ENCODE measurements at places on chromosomes 12 and 14. TPM values are rescaled to one million over a fixed set of nuclear protein-coding genes. Genes with fewer than 3 reads are reported as not detected.

GRCh38 chr12:25690996-25691864 is 138.1 kb upstream of the LMNTD1 start:
- DNase-seq, result no peak
- no peaks in the 10 kb centered on the region for H3K4me1 ChIP-seq
- no peak overlapping the region for H3K4me3 ChIP-seq
- H3K27me3 ChIP-seq, result no peaks in the 10 kb centered on the region
- no peaks in the 10 kb centered on the region for H3K36me3 ChIP-seq

GRCh38 chr14:52049721-52050588 is 18.9 kb downstream of the NID2 start:
- H3K4me1 ChIP-seq, result peaks cover under 1% of the 10 kb centered on the region
- H3K4me3 ChIP-seq, result no peak overlapping the region
- no peak for DNase-seq
- H3K27ac ChIP-seq, result no peak overlapping the region
- no peaks in the 10 kb centered on the region for H3K27me3 ChIP-seq
- H3K36me3 ChIP-seq, result no peaks in the 10 kb centered on the region

DNA sequence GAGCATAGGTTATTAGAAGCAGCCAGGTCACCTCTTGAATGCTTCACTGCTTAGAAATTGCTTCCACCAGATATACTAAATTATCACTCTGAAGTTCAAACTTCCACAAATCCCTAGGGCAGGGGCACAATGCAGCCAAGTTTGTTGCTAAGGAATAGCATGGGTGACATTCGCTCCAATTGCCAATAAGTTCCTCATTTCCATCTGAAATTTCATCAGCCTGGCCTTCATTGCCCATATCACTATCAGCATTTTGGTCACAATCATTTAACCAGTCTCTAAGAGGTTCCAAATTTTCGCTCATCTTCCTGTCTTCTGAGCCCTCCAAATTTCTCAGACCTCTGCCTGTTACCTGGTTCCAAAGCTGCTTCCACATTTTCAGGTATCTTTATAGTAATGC is 356.1 kb downstream of the DAD1 start:
- no peak for DNase-seq
- no peak overlapping the region for H3K27ac ChIP-seq
- no peaks in the 10 kb centered on the region for H3K4me1 ChIP-seq
- no peaks in the 10 kb centered on the region for H3K36me3 ChIP-seq
- H3K4me3 ChIP-seq, result no peak overlapping the region
- H3K27me3 ChIP-seq, result no peaks in the 10 kb centered on the region

DNA sequence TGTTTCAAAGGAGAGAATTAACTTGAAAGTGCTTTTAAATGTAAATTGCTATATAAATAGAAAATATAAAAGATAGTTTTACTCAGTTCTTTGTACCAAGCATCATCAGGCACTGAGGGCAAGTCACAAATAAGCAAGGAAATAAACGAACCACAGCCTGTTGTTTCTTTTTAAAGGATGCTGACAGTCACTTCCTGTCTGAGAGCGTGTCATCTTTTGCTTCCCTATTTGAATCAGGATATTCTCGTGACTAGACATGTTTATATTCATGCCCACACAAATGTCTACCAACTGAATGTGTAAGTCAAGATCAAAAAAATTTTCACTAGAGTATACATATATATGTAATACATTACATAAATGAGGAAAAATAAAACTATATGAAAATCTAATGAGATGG is 31.4 kb upstream of the SLC2A13 start:
- H3K4me3 ChIP-seq, result no peak overlapping the region
- H3K27ac ChIP-seq, result no peak overlapping the region
- H3K36me3 ChIP-seq, result no peaks in the 10 kb centered on the region
- no peak for DNase-seq
- H3K4me1 ChIP-seq, result no peaks in the 10 kb centered on the region

GRCh38 chr14:55102141-55102621 is 26.9 kb upstream of the LGALS3 start:
- H3K27me3 ChIP-seq, result no peaks in the 10 kb centered on the region
- peak overlapping the region; percentile 70 for H3K27ac ChIP-seq
- H3K36me3 ChIP-seq, result no peaks in the 10 kb centered on the region
- DNase-seq, result peak; percentile 81

DNA sequence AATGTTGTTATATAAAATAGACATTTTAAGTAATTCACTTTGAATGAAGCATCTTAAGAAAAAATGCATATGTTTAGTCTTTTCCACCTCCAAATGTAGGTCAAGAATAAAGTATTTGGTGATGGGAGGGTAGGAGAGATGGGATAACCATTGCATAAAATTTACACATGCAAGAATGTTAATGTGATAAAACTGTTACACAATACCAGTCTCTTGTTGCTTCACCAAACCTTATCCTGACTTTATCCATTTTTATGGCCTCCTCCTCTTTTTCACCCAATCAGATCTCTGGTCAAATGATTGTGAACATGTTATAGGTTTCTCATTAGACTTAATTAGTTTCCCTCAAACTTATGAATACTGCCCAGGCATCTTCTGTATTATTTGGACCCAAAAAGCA is 994.5 kb upstream of the FLRT2 start:
- DNase-seq, result no peak
- no peaks in the 10 kb centered on the region for H3K4me1 ChIP-seq
- no peaks in the 10 kb centered on the region for H3K36me3 ChIP-seq
- H3K27ac ChIP-seq, result no peak overlapping the region

DNA sequence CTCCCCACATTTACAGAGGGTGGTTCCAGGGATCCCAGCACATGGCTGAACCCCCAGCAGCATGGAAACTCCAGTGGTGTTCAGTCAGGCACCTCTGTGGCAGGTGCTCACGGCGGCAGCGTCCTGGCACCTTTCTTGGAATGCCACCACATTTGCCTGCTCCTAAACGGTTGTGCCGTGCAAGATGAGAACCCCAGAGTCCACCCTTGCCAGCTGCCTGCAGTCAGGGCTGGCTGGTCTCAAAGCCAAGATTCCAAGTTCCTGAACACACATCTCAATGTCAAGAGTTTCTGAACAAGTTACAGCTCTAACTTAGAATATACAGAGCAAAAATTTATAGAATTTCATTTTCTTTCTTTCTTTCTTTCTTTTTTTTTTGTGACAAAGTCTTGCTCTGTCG is 38.7 kb downstream of the DDX51 start:
- no peak overlapping the region for H3K27ac ChIP-seq
- DNase-seq, result no peak
- peaks cover 8% of the 10 kb centered on the region for H3K36me3 ChIP-seq
- H3K4me3 ChIP-seq, result no peak overlapping the region

DNA sequence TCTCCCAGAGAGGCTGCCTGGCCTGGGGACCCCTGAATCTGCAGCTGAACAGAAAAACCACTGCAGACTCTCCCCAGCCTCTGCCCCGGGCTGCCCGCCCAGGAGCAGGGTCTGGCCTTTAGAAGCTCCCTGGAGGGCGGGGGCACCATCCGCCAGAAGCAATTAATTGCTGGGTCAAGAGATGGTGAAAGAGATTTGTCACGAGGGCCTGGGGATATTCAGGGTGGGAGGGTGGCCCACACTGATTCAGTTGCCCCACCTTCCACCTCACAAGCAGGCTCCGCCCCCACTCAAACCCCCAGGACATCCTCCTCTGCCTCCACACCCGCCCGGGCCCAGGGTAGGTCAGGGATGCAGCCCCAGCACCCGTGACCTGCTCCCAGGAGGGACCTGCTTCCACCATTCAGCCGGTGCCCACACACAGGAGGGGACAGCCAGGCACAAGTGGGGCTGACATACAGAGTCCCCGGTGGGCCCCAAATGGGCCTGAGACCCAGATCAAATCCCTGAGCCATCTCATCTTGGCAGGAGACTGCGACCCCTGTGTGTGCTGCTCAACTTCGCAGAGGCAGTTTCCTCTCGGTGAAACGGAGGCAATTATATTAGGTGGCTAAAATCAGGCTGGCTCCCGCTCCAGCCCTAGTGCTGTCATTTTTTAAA is 23.0 kb downstream of the NCOR2 start:
- H3K36me3 ChIP-seq, result no peaks in the 10 kb centered on the region
- H3K4me3 ChIP-seq, result no peak overlapping the region
- no peak overlapping the region for H3K27ac ChIP-seq
- H3K4me1 ChIP-seq, result no peaks in the 10 kb centered on the region

GRCh38 chr12:96501908-96502307 is 12.5 kb downstream of the CFAP54 start:
- no peaks in the 10 kb centered on the region for H3K36me3 ChIP-seq
- no peak for DNase-seq
- no peak overlapping the region for H3K4me3 ChIP-seq

DNA sequence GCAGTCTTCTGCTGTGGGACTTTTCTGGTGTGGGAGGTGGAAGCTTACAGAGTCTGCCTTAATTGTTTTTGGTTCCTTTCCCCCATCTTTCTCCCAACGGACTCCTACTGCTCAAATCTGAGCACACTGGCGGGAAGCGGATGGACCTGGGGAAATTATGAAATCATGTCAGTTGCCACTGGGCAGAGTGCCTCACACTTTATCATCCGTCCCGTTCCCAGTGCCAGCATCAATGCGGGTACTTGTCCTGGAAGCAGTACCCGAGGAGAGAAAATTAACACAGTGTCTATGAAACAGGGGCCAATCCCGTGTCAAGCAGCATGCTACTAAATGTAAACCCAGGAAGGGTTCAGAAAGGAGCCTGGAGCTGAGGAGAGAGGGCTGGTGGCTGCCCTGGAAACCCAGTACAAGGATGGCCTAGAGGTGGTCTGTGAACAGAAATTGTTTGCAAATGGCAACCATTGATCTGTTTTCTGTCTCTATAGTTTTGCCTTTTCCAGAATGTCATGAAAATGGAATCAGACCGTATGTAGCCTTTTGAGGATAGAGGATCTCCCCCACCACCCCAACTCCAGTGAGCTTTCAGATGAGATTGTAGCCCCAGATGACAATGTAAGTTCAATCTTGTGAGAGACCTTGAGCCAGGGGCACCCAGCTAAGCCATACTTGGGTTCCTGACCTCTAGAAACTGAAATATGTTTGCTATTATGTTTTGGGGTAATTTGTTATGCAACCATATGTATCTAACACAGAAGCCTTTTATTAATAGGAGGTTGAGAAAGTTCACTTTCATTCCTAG is 908 bp upstream of the CDKL1 start:
- H3K4me3 ChIP-seq, result no peak overlapping the region
- H3K36me3 ChIP-seq, result no peaks in the 10 kb centered on the region
- peak overlapping the region; percentile 72 for H3K27ac ChIP-seq
- peaks cover 13% of the 10 kb centered on the region for H3K4me1 ChIP-seq
- H3K27me3 ChIP-seq, result no peaks in the 10 kb centered on the region

DNA sequence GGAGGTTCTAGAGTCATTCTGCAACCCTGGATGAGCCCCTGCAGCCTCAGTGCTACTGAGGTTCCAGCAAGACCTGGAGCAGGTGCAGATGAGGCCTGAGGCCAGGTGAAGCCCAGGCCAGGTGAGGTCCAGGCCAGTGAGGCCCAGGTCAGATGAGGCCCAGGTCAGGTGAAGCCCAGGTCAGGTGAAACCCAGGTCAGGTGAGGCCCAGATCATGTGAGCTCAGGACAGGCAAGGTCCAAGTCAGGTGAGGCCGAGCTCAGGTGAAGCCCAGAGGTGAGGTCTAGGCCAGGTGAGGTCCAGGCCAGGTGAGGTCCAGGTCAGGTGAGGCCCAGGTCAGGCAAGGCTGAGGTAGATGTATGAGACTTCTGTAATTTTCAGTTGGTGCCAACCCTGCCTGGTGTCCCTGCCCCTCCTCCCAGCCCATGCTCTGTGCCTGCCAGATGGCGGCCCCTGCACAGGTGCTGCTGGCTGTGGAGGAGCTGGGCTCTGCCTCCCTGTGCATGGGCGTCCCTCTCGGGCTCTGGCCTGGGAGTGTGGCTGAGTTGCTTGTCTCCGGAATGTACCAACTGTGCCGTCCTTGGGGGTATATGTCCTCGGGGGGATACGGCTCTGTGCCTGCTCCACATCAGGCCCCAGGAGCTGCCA is 388.5 kb downstream of the TMEM121 start:
- no peaks in the 10 kb centered on the region for H3K27me3 ChIP-seq
- H3K4me3 ChIP-seq, result no peak overlapping the region
- no peaks in the 10 kb centered on the region for H3K36me3 ChIP-seq
- H3K4me1 ChIP-seq, result no peaks in the 10 kb centered on the region

GRCh38 chr12:48131517-48131916 is 12.4 kb downstream of the PFKM start:
- no peak for DNase-seq
- no peak overlapping the region for H3K4me3 ChIP-seq
- H3K27ac ChIP-seq, result no peak overlapping the region
- no peaks in the 10 kb centered on the region for H3K4me1 ChIP-seq
- H3K27me3 ChIP-seq, result no peaks in the 10 kb centered on the region

DNA sequence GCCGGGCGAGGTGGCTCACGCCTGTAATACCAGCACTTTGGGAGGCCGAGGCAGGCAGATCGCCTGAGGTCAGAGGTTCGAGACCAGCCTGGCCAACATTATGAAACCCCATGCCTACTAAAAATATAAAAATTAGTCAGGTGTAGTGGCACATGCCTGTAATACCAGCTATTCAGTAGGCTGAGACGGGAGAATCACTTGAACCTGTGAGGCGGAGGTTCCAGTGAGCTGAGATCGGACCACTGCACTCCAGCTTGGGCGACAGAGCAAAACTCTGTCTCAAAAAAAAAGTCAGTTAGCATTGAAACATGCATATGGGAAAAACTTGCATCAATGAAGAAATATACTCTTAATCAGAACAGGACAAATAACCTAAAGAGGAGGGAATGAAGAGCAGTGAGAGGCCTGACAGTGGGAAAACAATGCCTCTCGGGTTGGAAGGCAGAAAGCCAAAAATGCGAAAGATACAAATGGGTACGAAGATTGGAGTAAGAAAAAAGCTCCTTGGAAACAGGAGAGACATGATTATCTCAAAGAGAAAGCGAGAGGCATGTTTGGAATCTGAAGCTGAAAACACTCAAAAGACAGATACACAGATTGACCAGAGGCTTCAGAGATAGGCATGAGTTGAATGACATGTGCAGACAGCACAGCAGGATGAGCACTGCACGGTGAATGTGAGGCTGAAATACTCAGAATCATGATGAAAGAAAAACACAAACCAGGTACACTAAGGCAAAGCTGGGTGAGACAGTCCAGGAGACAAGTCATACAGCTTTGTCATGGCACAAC is 30.6 kb downstream of the RESF1 start:
- H3K4me1 ChIP-seq, result no peaks in the 10 kb centered on the region
- H3K36me3 ChIP-seq, result no peaks in the 10 kb centered on the region
- no peaks in the 10 kb centered on the region for H3K27me3 ChIP-seq
- H3K27ac ChIP-seq, result no peak overlapping the region

DNA sequence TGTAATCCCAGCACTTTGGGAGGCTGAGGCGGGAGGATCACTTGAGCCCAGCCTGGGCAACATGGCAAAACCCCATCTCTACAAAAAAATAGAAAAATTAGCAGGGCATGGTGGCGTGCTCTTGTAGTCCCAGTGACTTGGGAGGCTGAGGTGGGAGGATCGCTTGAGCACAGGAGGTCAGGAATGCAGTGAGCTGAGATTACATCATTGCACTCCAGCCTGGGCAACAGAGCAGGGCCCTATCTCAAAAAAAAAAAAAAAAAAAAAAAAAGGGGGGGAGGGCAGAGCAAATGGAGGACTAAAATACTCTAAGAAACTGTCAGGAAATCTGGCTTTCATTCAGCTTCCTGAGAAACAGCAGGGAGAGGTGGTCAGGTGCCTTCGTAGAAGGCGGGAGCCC is 31.7 kb upstream of the TSPAN9 start:
- no peaks in the 10 kb centered on the region for H3K36me3 ChIP-seq
- no peak for DNase-seq
- no peaks in the 10 kb centered on the region for H3K27me3 ChIP-seq

JPH4 gene
- total RNA-seq, result 0.47 TPM

EXOC3L4 gene
- 1.2 TPM for total RNA-seq

GRIP1 gene
- total RNA-seq, result 5.3 TPM

TTC7B gene
- 26.3 TPM for total RNA-seq

SMARCD1 gene
- 22.8 TPM for total RNA-seq
